ENCODE measurements at places on chromosomes 7 and 10. TPM values are rescaled to one million over a fixed set of nuclear protein-coding genes. Genes with fewer than 3 reads are reported as not detected.
A peak's percentile ranks its signal among the peaks of the same experiment; 100 is the strongest.

DNA sequence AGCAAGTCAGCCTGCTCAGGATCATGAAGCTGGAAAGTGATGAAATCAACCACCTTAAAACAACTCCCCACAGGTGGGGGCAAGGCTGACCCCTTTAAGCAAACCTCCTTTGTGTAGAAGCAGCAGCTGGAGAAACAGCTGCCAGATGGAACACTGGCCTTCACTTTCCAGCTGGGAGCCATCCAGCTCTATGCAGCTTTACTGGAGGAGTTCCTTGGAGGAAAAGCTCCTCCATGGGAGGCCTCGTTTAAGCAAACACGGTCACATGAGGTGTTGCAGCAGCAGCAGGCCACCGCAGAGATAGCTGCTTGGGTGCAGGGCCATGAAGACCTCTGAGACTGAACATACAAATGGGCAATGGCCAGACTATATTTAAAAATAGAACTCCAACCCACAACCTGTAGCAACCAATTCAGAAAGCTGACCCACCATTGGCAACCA is 13.0 kb upstream of the DLG5 start:
- no peak for DNase-seq

GRCh38 chr10:43188702-43189101 is 50.5 kb downstream of the CSGALNACT2 start:
- no peak for DNase-seq

GRCh38 chr7:30594048-30594539 is 584 bp upstream of the GARS1 start:
- peak; percentile 68 for DNase-seq

- no peak for DNase-seq
Observed at GRCh38 chr10:43166207-43166879, 28.1 kb downstream of the CSGALNACT2 start.

DNA sequence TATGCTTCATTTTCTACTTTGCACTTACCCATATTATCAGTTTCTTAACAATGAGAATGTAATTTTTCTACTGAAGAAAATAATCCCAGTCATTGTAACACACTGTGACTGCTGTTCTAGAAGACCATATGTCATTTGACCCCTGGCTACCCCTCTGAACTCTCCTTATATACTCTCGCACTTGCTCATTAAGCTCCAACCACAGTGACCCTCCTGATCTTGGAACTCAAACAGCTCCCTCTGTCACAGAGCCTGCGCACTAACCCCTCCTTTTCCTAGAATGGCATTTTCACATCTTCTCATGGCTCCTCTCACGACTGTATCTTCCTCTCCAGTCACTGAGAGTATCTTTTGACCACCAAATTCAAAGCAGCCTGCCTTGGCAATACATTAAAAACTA is 169.7 kb downstream of the CACNA2D1 start:
- DNase-seq, result no peak

- DNase-seq, result no peak
Observed at GRCh38 chr7:115271332-115272235, 349.7 kb downstream of the MDFIC start.

GRCh38 chr10:110725801-110726630 is 81.9 kb downstream of the RBM20 start:
- DNase-seq, result no peak

GRCh38 chr10:67259319-67259929 is 333.6 kb downstream of the LRRTM3 start:
- no peak for DNase-seq

DNA sequence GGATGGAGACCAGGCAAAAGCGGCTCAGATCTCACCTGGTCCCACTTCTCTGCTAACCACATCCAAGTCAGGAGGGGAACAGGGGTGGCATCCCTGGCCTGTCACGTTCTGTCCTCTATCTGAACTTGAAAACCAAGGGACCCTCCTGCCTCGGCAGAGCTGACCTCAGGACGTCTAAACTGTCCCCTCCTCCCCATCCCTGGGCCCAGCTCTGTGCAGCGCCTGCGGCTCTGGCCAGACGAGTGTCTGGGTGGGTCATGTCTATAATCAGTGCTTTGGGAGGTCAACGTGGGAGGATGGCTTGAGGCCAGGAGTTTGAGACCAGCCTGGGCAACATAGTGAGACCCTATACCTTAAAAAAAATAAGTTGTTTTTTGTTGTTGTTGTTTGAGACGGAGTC is 70.0 kb upstream of the ZNF479 start:
- DNase-seq, result no peak

EPDR1 gene
- 1.1 TPM for total RNA-seq

PLAC9 gene
- not detected for total RNA-seq

PIP gene
- total RNA-seq, result not detected

LIPJ gene
- total RNA-seq, result not detected

DNAJC2 gene
- 36.8 TPM for total RNA-seq

All from activated CD8-positive, alpha-beta memory T cell treated with anti-CD3 and anti-CD28 coated beads, Interleukin-2, amount 10 ng/mL, durations not matched to agents 7 days and 5 days (primary cell).